ENCODE measurements at places on chromosomes 3 and 15.

DNA sequence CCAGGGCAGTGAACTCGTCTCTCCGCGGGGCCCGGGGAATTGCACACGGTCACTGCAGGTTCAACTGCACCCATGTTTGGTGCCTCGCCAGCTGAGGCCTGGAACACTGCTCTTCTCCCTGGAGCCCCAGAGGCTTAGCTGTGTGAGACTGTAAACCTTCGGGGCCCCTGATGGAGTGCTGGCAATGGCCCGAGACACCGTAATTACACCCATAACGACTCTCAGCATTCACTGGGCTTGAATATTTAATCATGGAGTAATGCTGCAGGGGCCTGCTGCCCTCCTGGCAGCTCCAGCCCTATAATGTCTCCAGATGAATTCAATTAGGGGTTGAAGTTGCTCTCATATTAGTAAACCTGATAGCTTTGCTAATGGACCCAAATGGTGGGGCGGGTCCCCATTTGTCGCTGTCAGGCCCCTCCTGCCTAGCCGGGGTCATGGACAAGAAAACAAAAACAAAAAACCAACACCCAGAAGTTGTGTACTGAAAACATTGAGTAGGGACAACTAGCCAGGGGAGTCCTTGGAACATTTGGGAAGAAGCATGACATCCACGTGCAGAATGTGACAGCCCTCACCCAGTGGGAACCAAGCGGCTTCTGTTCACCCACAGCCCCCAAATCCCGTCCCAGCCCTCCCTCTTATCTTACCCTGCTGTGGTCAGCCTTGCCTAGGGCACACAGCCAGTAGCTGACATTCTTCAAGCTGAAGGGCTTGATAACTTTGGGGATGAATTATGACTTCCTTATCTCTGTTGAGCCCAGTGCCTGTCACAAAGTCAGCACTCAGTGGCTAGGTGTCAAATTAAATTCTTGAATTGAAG is 74.3 kb upstream of the SCN5A start:
- DNase-seq, result no peak

DNA sequence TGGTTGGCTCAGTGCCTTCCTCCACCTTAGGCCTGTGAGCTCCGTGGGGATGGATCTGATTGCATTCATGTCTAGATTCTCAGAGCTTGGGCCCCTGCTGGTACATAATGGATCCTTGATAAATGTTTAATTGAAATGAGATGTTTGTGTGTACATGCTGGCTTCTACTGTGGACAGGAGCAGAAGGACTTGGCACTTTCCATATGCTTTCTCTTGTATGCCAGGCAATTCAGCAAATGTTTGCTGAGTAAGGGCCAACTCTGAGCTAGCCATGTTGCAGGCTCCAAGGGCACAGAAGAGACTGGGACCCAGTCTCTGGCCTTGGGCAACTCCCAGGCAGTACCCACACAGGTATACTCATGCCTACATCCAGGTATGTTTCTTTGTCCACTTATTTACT is 67.0 kb downstream of the RAB11A start:
- DNase-seq, result no peak

DNA sequence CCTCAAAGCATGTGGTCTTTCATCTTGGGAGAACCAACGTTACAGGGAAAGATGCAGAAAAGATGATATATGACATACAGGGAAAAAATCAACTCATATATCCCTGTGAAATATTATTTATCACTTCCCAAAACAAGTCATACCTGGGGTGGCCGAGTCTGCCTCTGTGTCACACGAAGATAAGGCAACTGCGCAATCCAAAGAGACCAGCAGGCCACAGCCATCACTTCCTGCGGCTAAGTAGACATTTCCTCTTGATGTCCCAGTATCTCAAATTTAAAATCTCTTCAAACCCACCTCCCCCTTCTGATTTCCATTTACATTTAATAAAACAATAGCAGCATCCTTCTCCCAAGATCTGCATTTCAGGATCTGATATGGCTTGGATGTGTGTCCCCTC is 71.5 kb downstream of the IGF2BP2 start:
- DNase-seq, result no peak

- DNase-seq, result no peak
Observed at GRCh38 chr3:141087076-141087777, 36.1 kb downstream of the SPSB4 start.

DNA sequence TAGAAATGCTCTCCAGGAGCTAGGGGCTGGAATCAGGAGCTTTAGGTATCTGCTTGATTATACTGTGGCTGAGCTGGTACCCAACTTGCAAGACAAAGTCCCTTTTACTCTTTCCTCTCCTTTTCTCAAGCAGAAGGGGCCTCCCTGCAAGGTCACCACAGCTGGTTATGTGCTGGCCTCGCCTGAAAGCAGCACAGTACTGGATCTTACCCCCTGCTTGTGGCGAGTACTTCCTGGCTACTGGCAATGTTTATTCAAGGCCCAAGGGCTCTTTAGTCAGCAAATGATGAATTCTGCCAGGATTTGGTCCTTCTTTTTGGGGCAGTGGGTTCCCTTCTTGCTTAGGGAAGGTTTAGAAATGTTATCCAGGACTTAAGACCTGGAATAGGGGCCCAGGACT is 234.6 kb downstream of the RAP2B start:
- no peak for DNase-seq

DNA sequence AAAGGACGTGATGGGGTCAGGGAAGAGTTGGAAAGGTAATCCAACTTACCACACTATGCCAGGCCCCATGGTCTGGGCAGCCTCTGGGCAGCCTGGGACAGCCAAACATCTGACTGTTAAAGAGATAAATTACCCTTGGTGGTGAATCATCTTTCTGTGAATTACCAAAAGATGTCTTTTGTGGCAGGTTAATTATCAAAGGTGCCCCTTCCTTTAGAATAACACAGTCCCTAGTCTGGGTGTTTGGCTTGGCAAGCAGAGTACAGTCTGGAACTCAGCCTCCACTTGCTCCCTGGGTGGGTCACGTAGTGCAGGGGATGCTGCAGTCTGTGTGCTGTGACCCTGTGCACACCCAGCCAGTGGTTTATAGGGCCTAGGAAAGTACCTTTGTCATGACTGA is 113.1 kb downstream of the ZNF621 start:
- DNase-seq, result no peak

DNA sequence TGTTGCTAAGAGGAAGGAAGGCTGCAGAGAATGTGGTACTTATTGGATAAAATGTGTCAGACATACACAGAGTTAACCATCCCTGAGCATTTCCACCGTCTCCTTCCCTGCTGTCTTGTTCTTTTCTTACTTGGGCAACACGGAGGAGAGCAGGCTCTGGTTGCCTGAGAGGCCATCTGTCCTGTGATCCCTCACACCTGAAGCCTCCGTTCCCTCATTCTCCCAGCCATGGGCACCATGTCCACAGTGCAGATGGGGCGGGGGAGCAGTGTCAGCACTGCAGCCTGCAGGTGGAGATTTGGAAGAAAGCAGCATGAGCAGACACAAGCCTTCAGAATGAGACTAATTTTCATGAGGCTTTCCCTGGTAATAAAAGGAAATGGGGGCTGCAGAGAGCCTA is 133.7 kb downstream of the CHCHD6 start:
- no peak for DNase-seq

GRCh38 chr3:72383883-72384282 is 464.4 kb downstream of the SHQ1 start:
- no peak for DNase-seq

DNA sequence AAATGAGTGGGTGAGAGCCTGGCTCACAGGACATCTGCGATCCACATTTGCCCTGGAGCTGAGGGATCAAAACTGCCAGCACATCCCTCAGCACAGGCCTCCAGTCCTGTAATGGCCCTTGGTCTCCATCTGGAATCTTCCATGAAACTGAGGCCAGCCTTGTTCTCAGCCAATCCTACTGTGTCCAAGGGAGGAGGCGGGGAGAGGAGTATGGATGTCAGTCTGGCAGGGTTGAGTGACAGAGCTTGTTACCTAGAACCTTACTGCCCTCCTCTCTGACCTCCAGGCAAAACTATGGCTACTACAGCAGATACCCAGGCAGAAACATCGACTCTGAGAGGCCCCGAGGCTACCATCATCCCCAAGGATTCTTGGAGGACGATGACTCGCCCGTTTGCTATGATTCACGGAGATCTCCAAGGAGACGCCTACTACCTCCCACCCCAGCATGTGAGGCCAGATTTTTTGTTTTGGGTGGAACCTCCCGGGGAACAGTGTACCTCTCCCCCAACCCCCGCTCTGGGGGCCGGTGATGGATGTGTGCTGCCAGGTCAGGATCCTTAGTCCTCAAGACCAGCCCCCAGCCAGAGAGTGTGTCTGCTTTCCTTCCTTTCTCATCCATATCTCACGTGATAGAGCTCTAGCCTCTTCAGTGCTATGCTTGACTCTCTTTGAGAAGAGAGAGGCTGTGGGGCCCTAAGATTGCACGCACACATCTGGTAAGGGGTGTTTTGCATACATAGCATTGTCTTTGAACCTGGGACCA is 41.3 kb downstream of the CHDH start:
- peak; percentile 63 for DNase-seq

DNA sequence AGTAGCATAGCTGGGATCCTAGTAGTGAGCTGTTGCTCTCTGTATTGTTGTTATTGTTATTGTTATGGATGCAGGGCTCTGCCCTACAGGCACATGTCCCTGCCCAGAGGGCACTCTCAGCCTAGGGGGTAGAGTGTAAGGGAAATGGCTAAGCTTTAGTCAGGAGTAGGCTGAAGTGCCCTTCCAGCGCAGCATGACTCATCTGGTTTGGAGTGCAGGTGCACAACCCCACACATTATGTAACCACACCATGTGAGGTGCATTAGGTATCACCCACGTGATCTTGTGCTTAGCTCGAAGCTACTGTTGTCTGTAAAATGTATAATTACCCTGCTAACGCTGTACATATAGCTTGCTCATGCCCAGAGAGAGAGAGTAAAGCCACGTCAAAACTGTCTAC is 48.3 kb upstream of the TIPARP start:
- peak; percentile 65 for DNase-seq

DNA sequence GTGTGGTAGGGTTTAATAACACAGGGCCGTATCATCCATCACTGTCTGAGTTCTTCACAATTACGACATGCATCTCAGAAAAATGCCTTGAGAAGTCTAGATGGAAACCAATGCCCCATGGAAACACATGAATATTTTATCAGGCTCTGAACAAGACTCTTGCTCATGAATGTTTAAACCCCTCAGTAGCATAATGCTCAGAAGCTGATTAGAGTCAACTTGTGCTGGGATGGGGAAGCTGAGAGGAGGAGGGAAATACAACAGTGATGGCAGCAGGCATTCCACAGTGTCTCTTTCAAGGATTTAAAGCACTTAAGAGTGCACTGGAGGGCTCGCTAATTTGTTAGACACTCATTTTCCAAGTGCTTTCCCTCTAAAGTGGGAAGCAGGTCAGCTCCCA is 3.8 kb downstream of the GPR156 start:
- DNase-seq, result no peak

DNA sequence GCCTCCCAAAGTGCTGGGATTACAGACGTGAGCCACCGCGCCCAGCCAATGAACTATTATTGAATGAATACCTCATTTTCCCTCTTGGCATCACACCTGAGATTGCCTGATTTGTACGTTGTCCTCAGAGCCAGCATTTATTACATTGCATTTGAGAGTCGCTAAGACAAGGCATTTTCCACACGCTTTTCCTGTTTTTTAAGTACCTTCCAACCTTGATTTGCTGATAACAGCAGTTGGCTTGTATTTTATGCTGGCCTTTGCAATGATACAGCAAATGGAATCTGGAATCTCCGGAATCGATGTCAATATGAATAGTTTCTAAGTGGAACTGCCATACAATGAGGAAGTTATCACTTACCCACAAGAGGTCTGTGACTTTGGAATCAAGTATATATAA is 15.7 kb upstream of the CNBP start:
- DNase-seq, result no peak

Data from hepatocyte (in vitro differentiated cells).